ENCODE measurements at places on chromosomes 11 and 22. TPM values are rescaled to one million over a fixed set of nuclear protein-coding genes. Genes with fewer than 3 reads are reported as not detected.

DNA sequence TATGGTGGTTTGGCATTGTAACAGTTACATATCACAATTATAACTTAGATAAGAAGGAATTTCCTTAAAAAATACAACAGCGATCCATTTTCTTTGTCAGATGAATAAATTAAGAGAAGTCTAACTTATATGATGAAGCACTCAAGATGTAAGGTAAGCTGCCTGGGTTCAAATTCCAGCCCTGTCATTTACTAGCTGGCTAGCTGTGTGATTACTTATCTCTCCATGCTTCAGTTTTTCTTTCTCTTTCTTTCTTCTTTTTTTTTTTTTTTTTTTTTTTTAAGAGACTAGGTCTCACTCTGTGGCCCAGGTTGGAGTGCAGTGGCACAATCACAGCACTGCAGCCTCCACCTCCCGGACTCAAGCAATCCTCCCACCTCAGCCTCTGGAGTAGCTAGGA, 22.2 kb upstream of the LDHA start:
- no peak for DNase-seq

- DNase-seq: no peak
Measured at GRCh38 chr11:64318766-64319761, 1.1 kb downstream of the PRDX5 start.

API5 gene
- total RNA-seq: 43.5 TPM

TLCD5 gene
- 11.7 TPM for total RNA-seq

- DNase-seq: no peak
Measured at GRCh38 chr11:134521452-134522289, 109.6 kb upstream of the B3GAT1 start.

DNA sequence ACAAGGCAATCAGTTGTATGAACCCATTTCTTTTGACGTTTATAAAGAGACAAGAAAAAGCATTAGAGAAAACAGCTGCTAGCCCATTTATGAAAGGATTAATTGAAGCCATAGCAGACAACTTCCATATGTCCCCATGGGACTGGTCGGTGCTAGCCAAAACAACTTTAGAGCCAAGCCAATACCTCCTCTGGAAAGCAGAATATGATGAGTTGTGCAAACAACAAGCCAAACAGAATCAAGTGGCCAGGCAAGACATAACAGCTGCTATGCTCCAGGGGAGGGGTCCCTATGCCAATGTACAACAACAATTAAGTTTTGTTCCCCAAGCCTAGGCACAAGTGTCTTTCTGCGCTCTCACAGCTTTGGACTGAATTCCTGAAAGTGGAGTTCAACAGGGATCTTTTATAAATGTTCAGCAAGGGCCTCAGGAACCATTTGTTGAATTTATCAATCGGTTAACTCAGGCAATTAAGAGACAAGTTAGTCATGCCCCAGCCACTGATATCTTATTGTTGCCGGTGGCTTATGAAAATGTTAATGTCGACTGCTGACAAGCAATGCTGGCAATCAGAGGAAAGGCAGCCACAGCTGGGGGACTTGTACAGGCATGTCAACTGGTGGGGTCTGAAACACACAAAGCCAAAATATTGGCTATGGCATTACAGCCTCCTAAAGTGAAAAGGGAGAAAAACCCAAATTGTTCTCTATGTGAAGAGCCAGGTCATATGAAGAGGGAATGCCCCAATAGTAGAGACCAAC, 1593.1 kb upstream of the TENM4 start:
- peak; percentile 27 for DNase-seq

GRCh38 chr22:40021401-40022000, 26.7 kb downstream of the FAM83F start:
- no peak for DNase-seq

TMEM132A gene
- total RNA-seq: 8.9 TPM

DNA sequence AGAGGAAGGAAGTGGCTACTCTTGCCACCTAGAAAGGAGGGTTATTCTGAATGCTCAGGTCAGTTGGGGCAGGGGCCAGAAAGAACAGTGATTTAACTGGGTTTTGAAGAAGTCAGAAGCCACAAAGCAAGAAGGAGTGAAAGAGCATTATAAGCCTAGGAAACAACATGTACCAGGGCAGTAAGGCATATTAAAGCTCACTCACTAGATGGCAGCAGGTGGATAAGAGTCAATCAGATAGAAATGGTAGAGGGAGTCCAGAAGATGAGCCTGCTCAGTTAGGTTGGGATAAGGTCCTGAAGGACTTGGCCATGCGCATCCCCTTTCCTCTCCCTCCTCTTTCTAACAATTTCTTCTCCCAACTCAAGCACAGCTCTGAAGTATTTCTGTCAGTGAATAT, 22.0 kb upstream of the PATE1 start:
- no peak for DNase-seq

KRTAP5-8 gene
- not detected for total RNA-seq

- DNase-seq: no peak
Measured at GRCh38 chr22:26887456-26887855, 230.1 kb downstream of the MIAT start.

SLC1A2 gene
- 23.5 TPM for total RNA-seq

ZNF214 gene
- total RNA-seq: 0.98 TPM

- no peak for DNase-seq
Measured at GRCh38 chr11:46743693-46744339, 24.8 kb downstream of the F2 start.

- no peak for DNase-seq
Measured at GRCh38 chr11:102807921-102808320, 10.0 kb upstream of the MMP1 start.

TUB gene
- 24.4 TPM for total RNA-seq

GPHA2 gene
- not detected for total RNA-seq

DNA sequence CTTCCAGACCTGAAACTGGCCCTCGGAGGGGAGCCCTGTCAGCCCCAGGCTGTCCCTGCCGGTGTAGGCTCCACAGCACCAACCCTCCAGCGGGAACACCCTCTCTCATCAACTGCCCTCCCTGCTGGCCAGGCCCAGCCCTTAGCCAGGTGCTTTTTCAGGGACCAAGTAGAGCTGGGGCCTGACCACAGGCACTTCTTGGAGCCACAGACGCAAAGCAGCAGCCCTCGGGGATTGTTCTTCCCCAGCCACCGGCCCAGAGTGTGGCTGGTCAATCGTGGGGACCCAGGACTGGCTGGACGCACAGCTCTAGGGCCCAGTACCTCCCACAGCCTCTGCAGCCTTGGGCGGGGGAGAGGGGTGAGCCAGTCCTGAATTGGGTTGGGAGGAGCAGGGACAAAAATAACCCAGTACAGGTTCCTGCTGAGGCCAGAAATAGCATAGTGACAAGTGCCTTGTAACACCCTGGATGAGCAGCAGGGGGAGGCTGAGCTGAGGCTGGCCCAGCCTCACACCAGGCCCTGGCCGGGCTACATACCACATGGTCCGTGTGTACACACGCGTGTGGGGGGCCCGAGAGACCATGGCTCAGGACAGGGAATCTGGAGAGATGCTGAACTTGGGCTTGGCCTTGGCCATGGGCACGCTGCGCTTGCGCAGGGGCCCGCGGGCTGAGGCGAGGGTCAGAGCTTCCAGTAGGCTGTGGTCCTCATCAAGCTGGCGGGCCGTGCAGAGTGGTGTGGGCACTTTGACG, 2.0 kb downstream of the KCNJ11 start:
- peak; percentile 83 for DNase-seq

- DNase-seq: no peak
Measured at GRCh38 chr22:45564349-45565030, 61.8 kb downstream of the FBLN1 start.

WNT7B gene
- not detected for total RNA-seq

DNA sequence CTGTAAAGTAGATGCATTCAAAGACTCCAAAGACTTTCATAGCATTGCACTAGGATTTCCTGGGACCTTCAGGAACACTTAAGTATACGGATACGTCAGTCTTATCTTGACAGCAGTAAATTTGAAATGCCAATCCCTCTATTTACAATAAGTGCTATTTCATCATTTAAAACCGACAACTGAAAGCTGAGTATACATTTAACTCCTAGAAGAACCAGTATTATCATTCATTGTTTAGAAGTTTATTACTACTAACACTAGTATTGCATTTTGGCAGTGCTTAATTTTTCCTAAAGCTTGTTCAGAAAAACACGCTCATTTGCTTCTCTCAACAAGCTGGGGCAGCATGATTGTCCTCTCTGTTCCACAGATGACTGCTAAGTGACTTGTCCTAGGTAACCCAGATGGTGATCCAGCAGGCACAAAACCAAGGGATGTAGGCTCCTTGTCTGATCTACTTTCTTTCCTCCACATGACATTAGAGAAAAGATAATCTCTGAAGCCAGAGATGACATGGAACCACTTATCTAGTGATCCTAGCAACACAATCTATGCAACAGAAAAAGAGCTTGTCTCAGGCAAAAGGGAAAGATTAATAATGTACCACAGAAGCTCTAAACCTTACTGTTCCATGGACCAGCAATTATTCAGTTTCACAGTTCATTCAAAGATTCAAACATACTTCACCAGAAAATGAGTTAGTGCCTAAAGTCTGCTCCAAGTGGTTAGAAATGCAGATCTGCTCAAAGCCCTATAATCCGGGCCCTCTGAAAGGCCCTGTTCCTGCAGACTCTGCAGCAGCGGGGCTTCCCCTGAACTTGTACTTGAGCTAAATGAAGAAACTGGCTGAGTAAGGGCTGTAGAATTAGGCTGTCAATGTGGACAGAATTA, 5.2 kb downstream of the MAML2 start:
- no peak for DNase-seq

GRCh38 chr22:50274311-50274710, 4.1 kb upstream of the MAPK11 start:
- peak; percentile 54 for DNase-seq

DNA sequence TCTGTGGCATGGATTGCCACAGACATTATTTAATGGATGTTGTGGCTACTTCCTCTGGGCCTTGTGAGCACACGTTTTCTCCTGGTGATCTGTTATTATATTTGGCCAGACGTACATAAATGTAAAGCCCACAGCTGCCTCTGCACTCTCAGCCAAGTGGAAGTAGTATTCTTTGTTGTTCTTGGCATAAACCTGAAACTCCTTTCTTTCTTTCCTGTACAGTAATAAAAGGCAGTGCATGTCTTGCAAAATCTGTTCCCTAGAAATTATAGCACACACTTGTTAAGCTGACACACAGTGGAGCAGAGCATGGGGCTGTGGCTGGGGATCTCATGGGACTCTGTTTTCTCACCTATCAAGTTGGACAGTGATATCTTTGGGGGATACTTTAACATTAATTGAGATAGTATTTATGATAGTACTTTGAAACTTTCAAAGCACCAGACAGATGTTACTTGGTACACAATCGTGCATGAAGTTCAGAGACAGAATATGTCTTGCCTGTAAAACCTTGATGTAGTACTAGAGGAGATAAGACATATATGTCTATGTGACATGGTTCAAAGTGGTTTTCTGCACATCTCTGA, 20.9 kb downstream of the PANX1 start:
- no peak for DNase-seq

SBF2 gene
- 22.0 TPM for total RNA-seq

SAMM50 gene
- total RNA-seq: 55.0 TPM

MPST gene
- total RNA-seq: 157 TPM

DNA sequence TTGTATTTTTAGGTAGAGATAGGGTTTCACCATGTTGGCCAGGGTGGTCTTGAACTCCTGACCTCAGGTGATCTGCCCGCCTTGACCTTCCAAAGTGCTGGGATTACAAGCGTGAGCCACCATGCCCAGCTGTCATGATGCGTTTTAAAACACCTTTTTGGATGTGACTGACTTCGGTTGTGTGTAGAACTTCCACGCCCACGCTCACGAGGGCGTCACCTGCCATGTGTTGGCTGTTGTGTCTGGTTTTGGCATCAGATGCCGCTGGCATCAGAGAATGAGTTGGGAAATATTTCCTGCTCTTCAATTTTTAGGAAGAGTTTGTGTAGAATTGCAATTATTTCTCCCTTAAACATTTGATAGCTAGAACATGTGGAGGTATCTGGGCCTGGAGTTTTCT, 109.1 kb downstream of the KCNQ1 start:
- no peak for DNase-seq

- no peak for DNase-seq
Measured at GRCh38 chr11:30172883-30173311, 57.9 kb upstream of the FSHB start.

CDC42EP2 gene
- total RNA-seq: 7.1 TPM

DNA sequence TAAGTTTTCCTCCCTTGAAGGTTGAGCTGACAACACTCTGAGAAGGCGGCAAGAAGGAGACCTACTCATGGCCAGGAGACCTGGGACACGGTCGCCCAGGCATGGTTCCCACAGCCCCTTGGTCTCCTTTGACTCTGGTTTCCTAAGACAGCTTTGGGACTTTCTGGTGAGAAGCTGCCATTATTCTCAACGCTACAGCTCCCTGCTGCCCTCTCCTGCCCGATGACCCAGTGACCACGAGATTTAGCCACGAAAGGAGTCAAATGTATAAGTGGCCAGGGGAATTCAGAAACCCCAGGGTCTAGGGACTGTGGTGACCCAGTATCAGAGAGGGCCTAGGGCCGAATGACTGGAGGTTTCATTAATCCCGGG, 699 bp upstream of the SDF2L1 start:
- DNase-seq: no peak

GGT5 gene
- total RNA-seq: 71.5 TPM

DNA sequence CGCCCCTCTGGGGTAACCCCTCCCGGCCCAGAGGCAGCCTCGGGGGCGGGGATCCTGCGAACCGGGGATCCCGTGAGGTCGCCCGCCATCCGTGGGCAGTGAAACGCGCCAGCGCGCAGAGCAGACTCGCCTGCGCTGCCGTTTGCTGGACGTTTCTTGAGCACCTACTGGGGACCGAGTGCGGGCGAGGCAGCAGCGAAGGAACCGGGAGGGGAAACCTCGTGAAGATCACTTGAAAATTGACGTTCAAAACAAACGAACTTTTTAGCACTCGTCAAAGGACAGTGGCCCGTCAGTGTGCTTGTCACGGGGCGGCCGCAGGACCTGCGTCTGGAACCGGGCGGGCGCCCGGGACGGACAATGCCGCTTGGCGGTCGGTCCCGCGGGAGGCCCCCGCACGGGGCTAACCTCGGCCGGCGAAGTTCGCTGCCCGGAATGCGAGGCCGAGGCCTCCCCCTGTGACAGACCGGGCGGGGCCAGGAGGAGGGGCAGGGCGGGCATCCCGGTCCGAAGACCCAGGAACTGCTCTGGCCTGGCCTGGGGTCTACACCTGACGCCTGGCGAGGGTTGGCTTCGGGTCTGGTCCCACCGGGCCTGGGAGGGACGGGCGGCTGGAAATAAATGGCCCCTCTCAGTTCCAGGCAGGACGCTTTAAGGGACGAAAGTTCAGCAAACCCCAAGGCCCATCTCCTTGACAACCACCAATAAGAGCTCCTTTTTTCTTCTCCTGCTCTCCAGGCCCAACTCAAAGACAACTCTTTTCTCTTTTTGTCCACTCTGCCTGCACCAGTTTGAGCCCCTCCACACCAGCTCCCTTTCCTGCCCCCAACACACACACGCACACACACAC, 723 bp upstream of the SCUBE1 start:
- no peak for DNase-seq

GRCh38 chr11:130295657-130296056, 19.1 kb downstream of the ZBTB44 start:
- DNase-seq: no peak
